ENCODE measurements at places on chromosomes 2 and 18.

- no peak for DNase-seq
Measured at GRCh38 chr2:218063896-218064295, 5.2 kb upstream of the RUFY4 start.

DNA sequence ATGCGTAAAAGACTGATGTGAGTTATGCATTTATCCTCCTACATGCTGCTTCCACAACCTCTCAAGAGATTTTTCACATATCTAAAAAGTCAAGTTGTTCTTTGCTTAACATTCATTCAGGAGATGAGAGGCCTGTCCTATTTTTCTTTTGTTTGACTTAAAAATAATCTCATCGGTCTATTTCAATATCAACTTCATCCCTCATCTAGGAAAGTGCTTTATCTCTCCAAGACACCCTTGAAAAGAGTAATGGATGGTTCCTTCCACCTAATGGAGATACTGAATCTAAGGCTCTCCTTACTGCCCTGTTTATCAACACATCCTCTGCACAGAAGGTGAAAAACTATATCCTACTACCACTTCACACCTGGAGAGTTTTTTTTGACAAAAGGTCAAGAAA lies 2.4 kb downstream of the NFE2L2 start:
- DNase-seq: no peak

DNA sequence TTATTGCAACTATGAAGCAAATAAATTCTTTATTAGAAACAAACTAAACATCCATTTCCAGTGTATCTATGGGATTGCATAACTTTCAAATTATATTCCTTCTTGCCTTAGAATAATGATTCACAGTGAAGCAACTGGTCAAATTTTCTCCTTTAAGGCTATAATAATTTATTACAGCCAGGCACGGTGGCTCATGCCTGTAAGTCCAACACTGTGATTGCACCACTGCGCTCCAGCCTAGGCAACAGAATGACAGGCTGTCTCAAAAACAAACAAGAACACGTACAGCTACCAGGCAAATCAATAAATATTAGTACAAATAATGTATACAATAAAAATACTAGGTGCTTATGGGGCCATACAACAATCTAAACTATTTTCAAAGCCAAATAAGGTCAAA lies 1416.2 kb downstream of the LRP1B start:
- DNase-seq: no peak

DNA sequence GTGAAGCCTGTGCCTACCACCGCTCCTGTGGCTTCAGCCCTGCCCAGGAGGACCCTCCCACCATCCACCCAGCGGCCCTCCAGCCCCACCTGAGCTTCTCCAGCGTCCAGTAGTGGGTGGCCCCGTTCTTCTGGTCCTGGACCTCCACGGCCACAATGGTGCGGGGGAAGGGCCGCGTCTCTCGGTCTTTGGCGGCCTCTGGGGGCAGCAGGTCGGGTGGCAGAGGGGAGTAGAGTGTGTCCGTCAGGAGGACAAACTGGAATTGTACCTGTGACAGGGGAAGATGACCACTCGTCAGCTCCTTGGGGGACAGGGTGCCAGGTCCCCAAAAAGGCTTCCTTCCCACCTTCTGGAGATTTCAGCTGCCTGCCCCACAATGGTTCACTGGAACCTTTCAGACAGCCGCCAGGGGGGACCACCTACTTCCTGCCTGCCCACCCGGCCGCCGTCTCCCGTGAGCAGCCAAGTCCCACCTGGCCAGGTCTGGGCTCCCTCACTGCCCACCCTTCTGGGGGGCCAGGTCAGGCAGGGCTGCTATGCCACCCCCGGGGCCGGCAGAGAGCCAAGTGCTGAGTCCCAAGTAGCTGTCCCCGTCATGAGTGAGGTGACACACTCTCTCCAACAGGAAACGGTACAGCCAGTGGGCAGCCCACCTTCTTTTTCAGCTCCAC lies 59.3 kb downstream of the KIF1A start:
- DNase-seq: no peak

DNA sequence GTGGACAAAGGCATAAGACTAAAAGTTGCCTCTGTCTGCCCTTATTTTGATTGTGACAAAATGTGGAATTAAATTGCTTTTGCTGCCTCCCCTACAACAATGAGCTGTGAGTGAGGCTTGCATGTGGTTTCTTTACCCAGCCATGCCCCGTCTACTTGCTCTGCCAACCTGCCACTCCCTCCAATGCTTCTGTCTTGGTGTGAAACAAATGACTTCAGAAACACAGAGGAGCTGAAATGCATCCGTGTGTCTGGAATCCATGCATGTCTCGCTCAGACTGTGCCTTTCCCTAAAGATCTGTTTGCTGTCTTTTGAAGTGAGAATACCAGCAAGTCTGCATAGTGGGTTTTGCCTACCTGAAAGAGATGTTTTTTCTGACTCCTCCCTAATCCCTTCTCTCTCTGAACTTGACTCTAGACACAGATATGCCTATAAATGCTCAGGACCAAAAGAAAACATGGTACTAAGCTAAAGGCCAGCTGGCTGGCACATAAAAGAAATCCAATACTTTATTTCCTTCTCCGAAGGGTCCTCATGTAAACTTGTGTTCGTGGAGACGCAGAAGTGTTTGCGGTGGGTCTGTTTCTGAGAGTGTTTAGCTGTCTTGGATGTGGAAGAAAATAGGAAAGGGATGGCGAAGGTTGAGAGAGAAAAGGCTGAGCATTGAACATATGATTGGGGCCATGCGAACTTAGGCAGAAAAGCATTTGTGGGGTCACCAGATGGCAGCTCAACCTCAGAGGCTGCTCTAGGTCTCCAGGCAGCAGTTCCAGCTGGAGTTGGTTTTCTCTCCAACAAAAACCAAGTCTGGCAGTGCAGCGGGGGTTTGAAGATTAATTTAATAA lies 120.5 kb downstream of the CCBE1 start:
- DNase-seq: no peak

GRCh38 chr2:232491139-232491780 lies 3.6 kb upstream of the ECEL1 start:
- no peak for DNase-seq

GRCh38 chr2:1415501-1415900 lies 2.2 kb downstream of the TPO start:
- DNase-seq: no peak

- DNase-seq: no peak
Measured at GRCh38 chr18:49681387-49681786, 119.5 kb downstream of the LIPG start.

DNA sequence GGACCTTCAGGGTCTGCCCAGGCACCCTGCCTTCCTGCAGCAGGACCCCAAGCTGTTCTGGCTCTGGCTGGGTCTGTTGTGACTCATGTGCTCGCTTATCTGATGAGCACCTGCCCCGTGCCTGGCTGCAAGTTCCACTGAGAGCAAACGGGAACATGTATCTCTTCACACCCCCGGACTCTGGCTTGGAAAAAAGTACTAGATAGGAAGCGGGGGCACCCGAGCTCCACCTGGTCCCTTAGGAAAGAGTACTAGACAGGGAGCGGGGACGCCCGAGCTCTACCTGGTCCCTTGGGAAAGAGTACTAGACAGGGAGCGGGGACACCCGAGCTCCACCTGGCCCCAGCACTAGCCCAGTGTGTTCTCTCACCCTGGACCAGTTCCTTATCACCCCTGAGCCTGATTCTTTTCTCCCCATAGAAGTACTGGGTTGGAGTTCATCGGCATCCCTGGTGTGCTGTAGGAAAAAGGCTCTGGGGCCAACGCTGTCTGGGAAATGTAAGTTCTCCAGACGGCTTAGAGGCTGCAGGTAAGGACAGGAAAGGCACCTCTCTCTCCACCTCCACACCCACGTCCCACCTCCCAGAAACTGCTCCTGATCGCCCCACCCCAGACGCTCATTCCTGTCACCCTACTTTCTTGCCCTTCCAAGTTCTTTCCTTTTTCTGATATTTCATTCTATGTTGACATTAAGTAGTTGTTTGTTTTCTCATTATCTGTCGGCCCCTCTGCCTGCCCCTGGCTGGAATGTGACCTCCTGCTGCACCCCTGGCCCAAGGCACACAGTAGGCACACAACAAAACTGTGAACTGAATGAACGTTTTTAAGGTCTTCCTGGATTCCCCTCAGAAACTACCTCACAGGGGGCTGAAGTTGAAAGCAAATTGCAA lies 40.2 kb downstream of the HDAC4 start:
- DNase-seq: no peak

All from stomach (tissue), 19 donors.